NCI-H226 (cell line): ENCODE measurements at places on chromosomes 12 and 14.

GRCh38 chr14:32077081-32078022 lies at the start of gene ARHGAP5:
Gene ARHGAP5, plus strand, starts transcription at chr14:32077304. Its CDS starts 13,366 bp downstream, at chr14:32090670.
- DNase-seq = peak; percentile 36

GRCh38 chr12:46657453-46658411 lies 168.1 kb downstream of the SLC38A4 start:
- DNase-seq = no peak

GRCh38 chr14:33986804-33987203 lies 35.9 kb upstream of the EGLN3 start:
- DNase-seq = peak; percentile 98

DNA sequence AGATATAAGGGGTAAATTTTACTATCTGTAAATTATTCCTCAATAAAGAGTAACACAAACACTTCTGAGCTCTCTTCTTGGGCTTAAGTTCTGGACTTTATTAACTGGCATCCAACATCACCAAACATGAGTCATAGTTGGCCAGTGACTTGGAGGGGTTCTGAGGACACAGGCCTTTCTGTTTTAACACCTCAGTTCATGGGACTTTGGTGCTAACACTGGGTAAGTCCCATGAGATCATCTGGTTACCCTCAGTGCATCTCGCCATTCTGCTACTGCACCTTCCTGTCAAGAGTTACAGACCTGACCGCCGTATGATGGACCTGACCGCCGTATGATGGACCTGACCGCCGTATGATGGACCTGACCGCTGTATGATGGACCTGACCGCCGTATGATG lies 9.9 kb downstream of the SLC15A4 start:
- DNase-seq = no peak

GRCh38 chr14:93114068-93114710 lies 1.5 kb downstream of the ITPK1 start:
- no peak for DNase-seq

GRCh38 chr12:121400332-121401139 lies 618 bp downstream of the RNF34 start:
- peak; percentile 5 for DNase-seq

- DNase-seq = no peak
Observed at GRCh38 chr12:64500394-64500793, 48.5 kb downstream of the TBK1 start.

GRCh38 chr14:64880221-64881121 lies 764 bp upstream of the SPTB start:
- no peak for DNase-seq

DNA sequence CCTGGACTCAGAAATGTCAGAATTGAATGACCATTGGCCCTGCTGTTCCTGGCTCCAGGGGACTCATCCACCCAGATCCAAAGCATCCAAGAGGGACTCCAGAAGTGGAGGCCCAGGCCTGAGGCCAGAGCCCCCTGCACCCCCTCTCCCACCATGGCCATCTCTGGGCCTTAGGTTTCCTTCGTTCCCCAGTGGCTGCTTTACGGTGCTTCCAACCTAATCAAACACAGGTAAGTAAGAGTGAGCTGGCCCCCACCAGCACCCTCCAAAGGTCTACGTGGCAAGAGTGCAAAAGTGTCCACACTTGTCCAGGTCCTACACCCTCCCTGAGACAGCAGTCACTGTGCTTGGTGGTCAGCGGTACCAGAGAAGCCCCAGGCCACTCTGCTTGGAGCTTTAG lies 139.0 kb downstream of the DPF3 start:
- no peak for DNase-seq

- DNase-seq = no peak
Observed at GRCh38 chr14:63362389-63362819, 43.7 kb upstream of the GPHB5 start.

DNA sequence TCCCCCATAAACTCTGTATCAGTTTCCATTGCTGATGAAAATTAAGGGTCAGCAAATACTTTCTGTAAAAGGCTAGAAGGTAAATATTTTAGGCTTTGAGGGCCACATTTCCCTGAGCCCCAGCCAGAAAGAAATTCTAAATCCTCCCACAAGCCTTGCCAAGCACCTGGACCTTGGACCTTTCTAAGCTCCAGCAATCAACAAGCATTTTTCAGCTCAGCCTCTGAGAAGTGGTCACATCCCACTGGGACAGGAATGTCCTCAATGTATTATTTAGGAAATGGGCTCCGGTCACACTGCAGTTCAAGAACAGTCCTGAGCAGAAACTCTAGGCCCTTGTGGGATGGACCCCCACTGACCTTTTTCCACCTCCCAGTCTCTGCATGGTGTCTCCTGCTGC lies 55.9 kb downstream of the WSCD2 start:
- DNase-seq = no peak

GRCh38 chr14:85124631-85125290 lies 405.2 kb upstream of the FLRT2 start:
- DNase-seq = peak; percentile 13

- no peak for DNase-seq
Observed at GRCh38 chr12:33649992-33650391, 210.4 kb upstream of the SYT10 start.

GRCh38 chr14:74190927-74191575 lies 48.2 kb upstream of the VSX2 start:
- DNase-seq = no peak

- DNase-seq = no peak
Observed at GRCh38 chr12:89309440-89309802, 42.9 kb downstream of the DUSP6 start.

DNA sequence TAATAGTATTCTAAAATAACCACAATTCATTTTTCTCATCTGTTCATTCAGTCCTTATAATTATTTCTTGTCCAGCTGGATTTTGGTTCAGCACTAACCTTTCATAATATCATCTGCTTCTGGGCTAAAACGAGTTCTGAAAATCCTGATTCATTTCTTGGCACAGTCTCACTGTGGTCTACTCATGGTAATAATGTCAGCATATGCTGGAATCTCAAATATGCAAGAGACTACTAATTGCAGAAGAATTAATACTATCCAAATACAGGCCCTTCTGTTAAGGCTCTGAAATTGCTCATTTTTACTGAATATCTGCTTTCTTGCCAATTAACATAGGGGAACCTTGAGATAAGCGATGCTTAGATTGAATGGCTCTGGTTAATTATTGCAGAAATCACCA lies 597.1 kb downstream of the RPL10L start:
- DNase-seq = peak; percentile 47

DNA sequence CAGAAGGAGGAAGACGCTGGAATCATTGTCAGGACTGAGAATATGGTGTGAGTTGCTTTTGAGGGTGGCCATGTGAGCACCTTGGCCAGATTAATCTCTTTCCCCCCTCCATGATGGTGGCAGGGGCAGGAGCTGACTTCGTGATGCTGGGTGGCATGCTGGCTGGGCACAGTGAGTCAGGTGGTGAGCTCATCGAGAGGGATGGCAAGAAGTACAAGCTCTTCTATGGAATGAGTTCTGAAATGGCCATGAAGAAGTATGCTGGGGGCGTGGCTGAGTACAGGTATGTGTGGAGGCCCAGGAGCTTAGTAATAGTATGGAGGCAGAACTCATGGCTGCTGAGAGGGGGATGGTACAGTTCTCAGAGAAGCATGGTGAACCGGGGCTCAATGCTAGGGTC lies 4.3 kb downstream of the TINF2 start:
- DNase-seq = peak; percentile 57

- DNase-seq = no peak
Observed at GRCh38 chr12:97177481-97177880, 270.4 kb downstream of the NEDD1 start.
